ENCODE measurements at places on chromosomes 2 and 18.

DNA sequence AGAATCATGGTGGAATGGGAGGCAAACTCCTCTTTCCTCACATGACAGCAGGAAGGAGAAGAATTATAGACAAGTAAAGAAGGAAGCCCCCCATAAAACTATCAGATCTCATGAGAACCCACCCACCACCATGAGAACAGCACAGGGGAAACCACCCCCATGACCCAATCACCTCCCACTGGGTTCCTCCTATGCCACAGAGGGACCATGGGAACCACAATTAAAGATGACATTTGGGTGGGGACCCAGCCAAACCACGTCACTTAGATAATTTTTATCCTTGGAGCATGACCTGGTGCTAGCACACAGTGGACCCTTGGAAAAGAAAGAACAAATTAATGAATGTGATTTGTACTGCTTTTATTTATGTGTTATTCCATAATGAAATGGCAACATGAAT is 188.6 kb upstream of the NCKAP5 start:
- DNase-seq, result no peak

- no peak for DNase-seq
Measured at GRCh38 chr2:216013080-216013909, at the start of gene MREG. MREG (minus strand) TSS chr2:216013551; CDS start chr2:216013327, 224 bp downstream.

GRCh38 chr2:180706694-180707093 is 273.7 kb upstream of the UBE2E3 start:
- DNase-seq, result no peak

DNA sequence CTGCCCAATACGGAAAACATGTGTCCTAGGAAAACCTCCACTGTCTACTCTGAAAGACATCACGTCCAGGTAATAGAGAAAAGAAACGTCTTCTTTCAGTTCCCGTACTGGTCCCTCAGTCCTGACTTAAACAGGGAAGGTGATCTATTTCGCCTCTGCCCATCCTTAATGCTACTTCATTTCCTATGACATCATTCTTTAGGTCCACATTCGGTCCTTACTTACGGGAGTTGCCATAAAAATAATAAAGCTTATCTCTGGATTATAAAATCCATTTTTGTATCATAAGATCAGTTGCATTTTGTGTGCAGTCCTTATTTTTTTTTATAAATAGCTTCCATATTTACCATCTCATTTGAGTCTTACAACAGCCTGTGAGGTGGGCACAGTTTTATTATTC is 3.7 kb downstream of the TGFA start:
- no peak for DNase-seq

DNA sequence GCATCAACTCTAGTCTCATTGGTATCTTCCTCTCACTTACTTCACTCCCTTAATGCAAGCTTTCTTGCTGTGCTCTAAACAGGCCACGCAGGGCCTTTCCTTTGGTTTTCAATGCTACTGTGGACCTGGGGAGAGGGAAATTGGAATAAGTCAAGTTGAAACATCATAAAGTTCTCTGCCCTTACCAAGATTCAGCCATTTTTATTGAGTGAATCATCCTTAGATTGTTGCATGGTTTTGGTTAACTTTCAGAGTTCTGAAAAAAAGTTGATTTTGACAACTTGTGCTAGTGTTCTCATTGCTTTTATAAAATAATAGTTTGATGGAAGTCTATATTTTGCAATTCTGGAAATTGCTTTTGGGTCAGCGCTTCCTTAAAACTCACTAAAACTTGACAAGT is 852.8 kb upstream of the ACVR2A start:
- no peak for DNase-seq

DNA sequence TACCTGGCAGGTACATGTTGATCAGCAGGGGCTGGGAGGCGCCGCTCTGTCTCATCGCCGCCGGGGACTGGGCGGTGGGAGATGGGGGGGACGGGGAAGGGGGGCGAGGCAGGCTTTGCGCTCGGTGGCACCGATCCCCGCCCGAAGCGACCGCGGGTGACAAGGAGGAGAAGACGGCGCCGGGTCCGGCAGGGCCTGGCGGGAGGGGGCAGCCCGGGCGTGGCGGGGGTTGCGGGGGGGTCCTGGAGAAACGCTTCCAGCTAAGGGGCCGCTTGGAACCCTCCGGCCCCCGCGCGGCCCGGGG is at the start of gene FEV:
TSS of gene FEV (minus strand) at position 164 of the 304 bp plus-strand sequence. CDS start at position 55, 109 bp downstream.
- DNase-seq, result no peak

GRCh38 chr2:24439971-24440340 is 51.1 kb upstream of the NCOA1 start:
- no peak for DNase-seq

GRCh38 chr2:133405252-133405651 is 163.0 kb downstream of the NCKAP5 start:
- DNase-seq, result no peak

- no peak for DNase-seq
Measured at GRCh38 chr2:239323447-239323846, 77.4 kb downstream of the HDAC4 start.

DNA sequence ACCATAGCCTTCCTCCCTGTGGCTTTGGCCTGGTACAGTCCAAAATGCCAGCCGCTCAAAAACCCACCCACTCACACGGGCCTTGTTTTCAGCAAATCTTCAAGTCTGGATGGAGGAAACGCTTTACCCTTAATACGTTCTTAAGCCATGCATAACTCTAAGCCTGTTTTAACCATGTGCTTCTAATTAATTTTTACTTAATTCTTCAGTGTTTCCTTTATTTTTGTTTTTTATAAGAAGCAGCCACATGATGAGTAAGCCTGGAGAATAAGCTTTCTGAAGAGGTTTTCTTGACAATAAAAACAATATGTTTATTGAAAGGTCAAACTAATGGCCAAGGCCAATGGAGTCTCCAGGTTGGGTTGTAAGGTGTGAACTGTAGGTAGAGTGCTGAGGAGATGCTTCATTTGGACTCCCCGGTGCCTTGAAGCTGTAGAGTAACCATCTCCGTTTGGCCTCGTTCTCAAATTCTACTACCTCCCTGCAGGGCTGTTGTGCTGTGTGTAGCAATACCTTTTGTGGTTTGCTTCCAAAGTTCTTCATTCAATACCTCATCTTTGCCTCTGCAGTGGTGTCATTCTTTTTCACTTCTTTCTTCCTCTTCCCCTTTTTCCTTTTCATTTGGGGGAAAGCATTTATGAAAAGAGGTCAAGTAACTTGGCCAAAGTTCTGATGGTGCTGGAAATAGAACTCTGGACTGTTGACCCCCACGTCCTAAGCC is 113.7 kb downstream of the PRKCE start:
- no peak for DNase-seq

- DNase-seq, result no peak
Measured at GRCh38 chr2:136332436-136333095, 214.6 kb upstream of the CXCR4 start.

DNA sequence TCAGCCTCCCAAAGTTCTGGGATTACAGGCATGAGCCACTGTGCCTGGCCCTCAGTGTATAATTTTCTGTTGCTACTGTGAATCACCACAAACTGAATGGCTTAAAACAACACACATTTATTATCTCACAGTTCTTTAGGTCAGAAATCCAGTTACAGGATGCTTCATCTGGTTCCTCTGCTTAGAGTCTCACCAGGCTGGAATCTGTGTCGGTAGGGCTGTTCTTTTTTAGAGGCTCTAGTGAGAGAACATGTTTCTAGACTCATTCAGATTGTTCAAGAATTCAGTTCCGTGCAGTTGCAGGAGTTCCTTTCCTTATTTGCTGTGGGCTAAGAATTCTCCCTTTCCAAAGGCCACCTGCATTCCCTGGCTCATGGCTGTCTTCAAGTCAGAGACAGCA is 22.2 kb downstream of the CCDC121 start:
- DNase-seq, result no peak

DNA sequence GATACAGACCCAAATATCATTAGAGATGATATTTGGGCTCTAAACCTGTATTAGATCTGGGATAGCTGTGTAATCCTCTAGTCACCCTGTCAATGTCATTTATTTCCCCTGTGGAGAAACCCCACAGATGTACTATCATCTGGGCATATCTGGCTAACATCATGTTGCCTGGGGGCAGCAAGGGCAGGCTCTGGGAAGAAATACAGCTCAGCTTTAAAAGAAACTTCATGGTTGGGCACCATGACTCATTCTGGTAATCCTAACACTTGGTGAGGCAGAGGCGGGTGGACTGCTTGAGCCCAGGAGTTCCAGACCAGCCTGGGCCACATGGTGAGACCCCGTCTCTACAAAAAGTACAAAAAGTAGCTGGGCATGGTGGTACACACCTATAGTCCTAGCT is 282.5 kb downstream of the SLC8A1 start:
- no peak for DNase-seq

DNA sequence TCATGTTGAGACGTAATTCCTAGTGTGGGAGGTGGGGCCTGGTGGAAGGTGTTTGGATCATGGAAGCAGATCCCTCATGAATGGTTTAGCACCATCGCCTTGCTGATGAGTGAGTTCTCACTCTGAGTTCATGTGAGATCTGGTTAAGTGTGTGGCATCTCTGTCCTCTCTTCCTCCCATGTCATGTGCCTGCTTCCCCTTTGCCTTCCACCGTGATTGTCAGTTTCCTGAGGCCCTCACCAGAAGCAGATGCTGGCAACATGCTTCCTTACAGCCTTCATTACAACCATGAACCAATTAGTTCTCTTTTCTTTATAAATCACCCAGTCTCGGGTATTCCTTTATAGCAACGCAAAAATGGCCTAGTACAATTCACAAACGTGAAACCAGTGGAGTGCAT is 14.6 kb upstream of the MCM6 start:
- DNase-seq, result no peak
